Breast epithelium (tissue), 4 donors: ENCODE measurements at places on chromosomes 1 and 21.

DNA sequence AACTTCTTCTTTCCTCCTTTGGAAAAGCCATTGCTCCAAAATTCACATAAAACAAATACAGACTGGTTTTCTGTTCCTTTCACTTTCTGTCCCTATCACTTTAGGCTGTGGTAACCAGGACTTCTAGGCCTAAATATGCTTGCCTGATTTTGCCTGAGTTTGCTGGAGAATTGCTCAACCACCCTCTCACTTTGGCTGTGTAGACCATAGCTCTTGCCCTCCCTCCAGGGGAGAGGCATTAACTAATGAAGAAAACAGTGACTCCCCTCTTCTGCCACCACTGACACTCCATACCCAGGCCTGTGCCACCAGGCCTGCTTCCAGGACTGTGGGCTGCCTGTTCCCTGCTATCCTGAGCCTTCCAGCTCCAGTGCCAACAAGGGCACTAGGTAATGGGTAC lies 163.5 kb downstream of the TOMM20 start:
- H3K27ac ChIP-seq: peak overlapping the region; percentile 91
- no peak for DNase-seq
- H3K27me3 ChIP-seq: no peaks in the 10 kb centered on the region
- H3K4me1 ChIP-seq: peaks cover 24% of the 10 kb centered on the region
- no peak overlapping the region for H3K4me3 ChIP-seq

GRCh38 chr1:235876402-235876841 lies 9.7 kb upstream of the LYST start:
- no peaks in the 10 kb centered on the region for H3K4me1 ChIP-seq
- no peaks in the 10 kb centered on the region for H3K27me3 ChIP-seq
- no peak overlapping the region for H3K4me3 ChIP-seq
- no peak for DNase-seq
- H3K27ac ChIP-seq: no peak overlapping the region
- no peaks in the 10 kb centered on the region for H3K36me3 ChIP-seq

- no peak for DNase-seq
- no peaks in the 10 kb centered on the region for H3K27me3 ChIP-seq
- no peaks in the 10 kb centered on the region for H3K4me1 ChIP-seq
- H3K27ac ChIP-seq: no peak overlapping the region
Observed at GRCh38 chr21:25806060-25806459, 71.3 kb downstream of the GABPA start.

DNA sequence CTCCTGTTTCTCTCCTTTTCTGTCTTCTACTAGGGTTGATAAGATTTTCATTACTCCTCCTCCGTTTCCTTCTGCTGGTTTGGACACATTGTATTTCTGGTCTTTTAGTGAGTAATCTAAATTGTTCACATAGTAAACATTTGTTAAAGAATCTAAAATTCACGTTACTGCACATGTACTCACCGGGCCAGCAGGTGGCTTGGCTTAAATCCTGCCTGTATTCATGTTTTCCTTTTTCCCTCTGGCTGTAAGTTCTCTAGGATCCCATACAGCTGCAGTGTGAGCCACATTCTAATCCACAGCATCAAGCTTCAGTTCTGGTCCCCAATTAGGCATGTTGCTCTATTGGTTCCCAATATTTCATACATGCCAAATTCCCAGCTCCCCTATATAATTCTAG lies 958.3 kb downstream of the ADGRL2 start:
- DNase-seq: no peak
- no peak overlapping the region for H3K27ac ChIP-seq
- H3K27me3 ChIP-seq: no peaks in the 10 kb centered on the region
- H3K4me1 ChIP-seq: no peaks in the 10 kb centered on the region
